ENCODE measurements at places on chromosomes 12 and 14.

GRCh38 chr14:97977651-97978261, 1180.6 kb downstream of the VRK1 start:
- no peak for DNase-seq

DNA sequence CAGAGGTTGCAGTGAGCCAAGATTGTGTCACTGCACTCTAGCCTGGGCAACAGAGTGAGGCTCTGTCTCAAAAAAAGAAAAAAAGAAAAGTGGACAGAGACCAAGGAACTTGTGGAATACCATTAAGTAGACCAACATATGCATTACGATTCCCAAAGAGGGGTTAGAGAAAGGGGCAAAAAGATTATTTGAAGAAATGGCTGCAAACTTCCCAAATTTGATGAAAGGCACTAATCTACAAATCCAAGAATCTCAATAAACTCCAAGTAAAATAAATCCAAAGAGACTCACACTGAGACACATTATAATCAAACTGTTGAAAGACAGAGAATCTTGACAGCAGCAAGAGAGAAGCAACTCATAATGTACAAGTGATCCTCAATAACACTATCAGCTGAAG, 4.8 kb upstream of the OXA1L start:
- no peak for DNase-seq

GRCh38 chr14:99816217-99816616, 23.0 kb downstream of the EML1 start:
- no peak for DNase-seq

- no peak for DNase-seq
Measured at GRCh38 chr12:2265461-2266167, 212.8 kb downstream of the CACNA1C start.

- no peak for DNase-seq
Measured at GRCh38 chr14:32367516-32367915, 38.4 kb downstream of the AKAP6 start.

GRCh38 chr12:49646871-49647654, 23.7 kb downstream of the PRPF40B start:
- no peak for DNase-seq

- DNase-seq = no peak
Measured at GRCh38 chr14:24366721-24367513, 1.1 kb upstream of the NFATC4 start.

GRCh38 chr12:113134521-113134951, 1.0 kb downstream of the RASAL1 start:
- DNase-seq = no peak

DNA sequence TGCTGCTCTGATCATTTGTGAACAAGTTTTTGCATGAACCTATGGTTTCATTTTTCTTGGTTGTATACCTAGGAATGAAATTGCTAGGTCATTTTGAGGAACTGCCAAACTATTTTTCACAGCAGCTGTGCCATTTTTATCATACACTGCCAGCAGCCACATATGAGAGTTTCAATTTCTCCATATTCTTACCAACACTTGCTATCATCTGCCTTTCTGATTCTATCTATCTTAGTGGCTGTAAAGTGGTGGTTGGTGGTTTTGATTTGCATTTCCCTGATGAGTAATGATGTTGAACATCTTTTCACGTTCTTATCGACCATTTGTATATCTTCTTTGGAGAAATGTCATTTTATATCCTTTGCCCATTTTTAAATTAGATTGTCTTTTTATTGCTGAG, 146.1 kb downstream of the C12orf75 start:
- no peak for DNase-seq

Measured in suppressor macrophage treated with lipopolysaccharide for 4 hours (primary cell).